ENCODE measurements at places on chromosomes 2 and 18.

GRCh38 chr2:11433822-11434221, 32.1 kb downstream of the E2F6 start:
- DNase-seq, result no peak

GRCh38 chr18:58279504-58280175, 235.6 kb downstream of the NEDD4L start:
- no peak for DNase-seq

GRCh38 chr18:26764177-26764576, 101.3 kb downstream of the AQP4 start:
- DNase-seq, result no peak

DNA sequence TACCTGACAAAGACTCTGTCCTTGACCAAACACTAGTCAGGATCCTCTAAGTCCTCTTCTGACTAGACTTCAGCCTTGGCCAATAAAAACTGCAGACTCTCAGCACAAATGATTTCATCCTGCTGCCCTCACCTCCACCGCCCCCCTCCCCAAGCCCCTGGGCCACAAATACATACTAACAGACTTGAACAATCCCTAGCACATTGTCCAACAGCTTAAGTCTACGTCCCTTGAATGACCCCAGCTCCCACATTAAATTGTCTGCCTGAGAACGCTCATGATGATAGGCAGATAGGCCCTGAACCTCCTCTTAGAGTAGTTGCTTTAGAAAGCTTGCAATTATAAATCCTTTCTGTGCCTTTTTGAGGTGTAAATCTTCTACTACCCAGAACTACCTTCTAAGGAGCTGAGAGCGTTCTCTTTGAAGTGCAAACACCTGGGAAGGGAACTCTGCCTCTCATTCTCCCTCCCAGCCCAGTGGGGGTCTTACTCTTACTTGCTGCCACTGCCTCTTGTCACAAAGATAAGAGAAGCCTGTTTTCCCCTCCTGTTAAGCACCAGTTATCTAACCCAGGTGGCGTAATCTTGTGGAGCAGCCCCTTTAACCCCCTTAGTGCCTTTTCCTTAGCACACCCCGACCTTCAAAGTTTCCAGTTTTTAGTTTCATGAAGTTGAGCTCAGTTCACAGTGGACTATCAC, 1225.6 kb downstream of the LRP1B start:
- DNase-seq, result no peak

DNA sequence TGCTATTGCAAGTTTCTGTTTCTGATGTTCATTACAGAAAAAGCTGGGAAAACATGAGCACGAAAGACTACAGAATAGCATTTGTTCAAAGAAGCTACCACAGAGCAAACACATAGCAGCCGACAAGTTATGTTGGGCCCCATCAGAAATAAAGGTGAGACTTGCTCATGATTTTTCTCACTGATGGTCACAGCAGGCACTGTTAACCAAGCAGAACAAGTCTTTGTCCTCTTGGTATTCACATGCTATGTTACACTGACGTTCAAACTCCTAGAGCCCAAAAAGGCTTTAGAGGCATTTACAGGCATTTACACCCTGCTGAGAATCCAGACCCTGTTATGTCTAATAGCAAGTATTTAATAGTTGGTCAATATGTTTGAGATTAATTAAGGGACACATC, 235.0 kb upstream of the HNMT start:
- no peak for DNase-seq

- no peak for DNase-seq
These were observed 40.9 kb downstream of the MTHFD2 start for GRCh38 chr2:74239346-74239745.

- DNase-seq, result no peak
These were observed 60.0 kb downstream of the TMEM131 start for GRCh38 chr2:97935719-97936161.

DNA sequence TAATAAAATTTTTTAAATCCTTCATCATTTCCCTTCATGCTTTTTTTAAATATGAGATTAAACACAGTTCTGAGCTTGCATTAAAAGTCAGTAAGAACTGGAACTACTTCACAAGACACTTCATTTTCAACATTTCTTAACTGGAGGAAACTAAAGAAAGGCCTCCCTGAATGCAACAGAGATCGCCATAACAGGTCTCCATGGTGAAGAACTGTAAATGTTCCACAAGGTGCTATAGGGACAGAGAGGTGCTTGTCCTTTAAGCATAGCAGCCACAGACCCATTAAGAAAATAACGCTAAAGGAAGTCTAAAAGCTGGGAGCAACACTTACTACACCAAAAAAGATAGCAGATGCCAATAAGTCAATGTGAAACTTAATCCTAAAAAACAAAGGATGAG, 8.5 kb downstream of the STAM2 start:
- DNase-seq, result no peak

- DNase-seq, result no peak
These were observed 365.7 kb downstream of the TNS1 start for GRCh38 chr2:217636991-217637561.

- peak; percentile 87 for DNase-seq
These were observed at the start of gene FKBP7 for GRCh38 chr2:178478439-178479274. Gene FKBP7 (minus strand): TSS chr2:178478600. CDS start chr2:178478499, 101 bp downstream.

DNA sequence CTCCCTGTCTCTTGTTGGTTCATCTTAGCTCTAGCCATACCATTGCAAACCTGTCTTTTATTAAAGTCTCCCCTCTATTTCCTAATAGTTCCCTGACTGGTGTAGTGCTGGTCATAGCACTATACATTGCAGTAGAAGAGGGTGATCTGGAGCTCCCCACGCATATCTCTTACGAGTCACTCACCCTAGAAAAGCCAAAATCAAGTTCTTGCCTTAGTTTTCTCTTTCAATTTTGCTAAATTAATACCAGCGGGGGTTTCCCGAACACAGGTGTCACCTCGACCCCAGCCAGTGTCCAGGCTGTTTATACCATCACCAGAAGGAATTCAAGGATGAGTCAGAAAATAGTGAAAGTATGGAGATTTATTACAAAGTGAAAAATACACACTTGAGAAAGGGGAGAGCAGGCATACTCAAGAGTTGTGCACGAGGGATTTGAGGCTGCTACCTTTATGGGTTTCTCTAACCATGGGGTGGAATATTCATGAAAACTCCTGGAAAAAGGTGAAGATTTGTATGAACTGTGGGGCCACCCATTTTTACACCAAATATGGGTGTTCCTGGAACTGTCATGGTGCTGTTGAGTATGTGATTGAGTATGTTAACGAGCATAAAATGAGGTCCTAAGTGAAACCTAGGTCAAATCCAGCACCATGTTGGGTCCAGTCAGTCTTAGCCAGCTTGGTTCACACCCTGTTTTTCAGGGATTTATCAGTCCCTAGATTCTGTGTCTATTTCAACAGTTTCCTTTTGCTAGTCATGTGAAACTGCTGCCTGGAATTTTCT, 20.2 kb downstream of the PROKR1 start:
- no peak for DNase-seq

DNA sequence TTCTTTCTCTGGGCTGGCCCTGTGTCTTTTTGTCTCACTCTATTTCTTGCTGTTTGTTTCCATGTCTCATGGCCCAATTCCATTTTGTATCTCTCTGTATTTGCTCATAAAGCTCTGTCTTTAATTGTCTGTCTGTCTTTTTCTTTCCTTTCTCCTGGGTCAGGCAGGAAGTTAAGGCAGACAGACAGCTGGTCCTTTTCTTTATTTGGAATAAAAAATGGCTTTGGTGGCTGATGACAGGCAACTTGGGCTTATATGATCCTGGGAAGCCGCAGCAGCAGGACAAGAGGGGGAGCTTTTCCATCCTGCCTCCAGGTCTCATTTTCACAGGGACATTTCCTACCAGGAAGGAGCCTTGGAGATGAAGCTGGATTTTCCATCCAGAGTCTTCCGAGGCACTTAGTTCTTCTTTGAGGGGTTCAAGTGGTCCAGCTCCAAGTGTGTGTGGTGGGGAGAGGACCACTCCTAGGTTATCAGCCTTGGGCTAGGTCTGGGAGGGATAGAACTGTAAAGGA, 138.7 kb downstream of the TDRD15 start:
- no peak for DNase-seq

DNA sequence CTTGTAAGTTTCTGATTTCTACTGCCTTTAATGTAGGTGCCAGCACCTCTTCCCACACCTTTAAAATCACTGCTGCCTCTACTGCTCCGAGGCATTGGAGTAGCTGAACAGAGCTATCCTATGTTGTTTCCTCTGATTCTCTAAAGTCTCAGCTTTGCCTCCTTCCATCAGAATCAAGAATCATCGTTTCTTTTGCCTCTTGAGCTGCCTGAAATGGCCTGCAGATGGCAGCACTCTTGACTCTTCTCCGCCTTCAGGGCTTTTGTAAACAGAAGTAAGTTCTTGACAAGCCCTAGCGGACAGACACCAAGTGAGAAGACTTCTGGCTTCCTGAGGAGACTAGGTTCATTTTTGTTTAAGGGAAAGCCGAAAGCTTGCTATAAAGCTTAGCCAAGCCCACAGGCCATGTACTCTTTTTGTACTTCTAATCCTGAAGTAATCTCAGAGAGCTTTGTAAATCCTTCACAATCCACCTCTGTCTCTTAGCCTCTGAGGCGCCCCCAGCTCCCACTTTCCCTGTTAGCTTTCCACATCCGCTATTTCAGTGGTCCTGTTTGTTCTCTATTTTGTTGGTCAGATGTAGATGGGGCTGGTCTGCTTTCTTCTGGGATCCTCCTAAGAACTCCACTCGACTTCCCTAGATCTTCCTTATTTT, 48.4 kb downstream of the GTF3C3 start:
- DNase-seq, result peak; percentile 88

DNA sequence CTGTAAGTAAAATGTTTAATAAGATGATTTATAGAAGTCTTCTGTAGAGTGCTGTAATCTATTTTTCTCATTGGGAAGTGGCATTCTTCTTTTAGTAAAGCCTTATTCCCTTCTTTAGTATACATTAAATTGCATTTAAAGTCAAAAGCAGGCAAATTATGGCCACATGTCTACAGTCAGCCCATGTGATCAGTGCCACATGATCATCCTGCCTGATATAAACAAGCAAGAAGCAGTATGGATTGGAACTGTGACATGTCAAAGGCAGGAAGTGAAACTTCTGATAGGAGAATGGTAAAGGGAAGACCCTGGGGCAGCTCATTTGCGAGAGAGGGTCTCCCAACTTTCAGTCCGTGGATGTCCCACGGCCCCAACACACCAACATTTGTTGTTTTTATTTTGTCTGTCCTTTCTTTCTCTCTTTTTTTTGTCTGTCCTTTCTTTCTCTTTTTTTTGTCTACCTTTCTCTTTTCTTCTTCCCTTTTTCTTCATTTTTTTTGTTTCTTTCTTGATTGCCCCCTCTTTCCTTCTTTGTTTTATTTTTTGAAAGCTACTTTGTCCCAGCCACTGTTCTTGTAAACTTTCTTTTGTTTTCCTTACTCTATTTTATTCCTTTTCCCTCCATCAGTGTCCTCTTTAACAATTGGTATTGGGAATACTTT, 154.9 kb downstream of the DTNA start:
- DNase-seq, result peak; percentile 15

DNA sequence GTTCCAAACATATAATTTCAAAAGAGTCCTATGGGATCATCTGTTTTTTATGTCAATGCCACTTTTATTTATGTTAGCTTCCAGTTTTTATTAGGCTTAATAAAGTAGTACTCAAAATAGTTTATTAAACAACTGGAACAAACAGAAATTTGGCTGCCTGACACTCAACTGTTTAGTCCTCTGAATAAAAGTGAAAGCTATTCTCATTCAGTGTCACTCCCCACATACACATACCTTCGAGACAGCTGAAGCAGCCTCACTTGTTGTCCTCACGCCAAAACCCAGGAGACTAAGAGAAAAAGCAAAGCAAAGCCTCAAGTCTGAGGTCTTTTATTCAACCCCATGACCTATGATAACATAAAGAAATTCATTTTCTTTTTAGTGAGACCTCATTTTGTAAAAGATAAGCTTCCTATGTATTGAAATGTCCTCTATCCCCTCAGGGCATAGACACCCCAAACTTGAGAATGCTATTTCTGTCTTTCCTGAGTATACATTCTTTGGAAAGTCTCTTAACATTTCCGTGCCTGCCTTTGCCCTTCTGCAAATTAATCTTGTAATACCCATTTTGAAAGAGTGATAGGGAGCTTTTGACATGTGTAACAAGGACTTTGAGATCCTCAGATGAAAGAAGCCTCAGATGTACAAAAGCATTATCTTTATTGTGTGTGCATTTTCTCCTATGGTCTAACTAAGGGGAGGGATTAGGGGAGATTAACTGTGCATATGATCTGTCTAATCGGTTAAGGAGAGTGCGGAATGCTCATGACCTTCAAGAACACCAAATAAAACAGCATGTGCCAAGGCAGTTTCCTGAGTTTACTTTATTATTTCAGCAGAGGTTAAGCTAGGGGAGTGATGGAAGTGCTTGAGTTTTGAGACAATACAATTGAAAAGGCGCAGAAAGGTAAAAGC, 1523.7 kb upstream of the PIK3C3 start:
- no peak for DNase-seq

- DNase-seq, result no peak
These were observed 22.6 kb downstream of the MMADHC start for GRCh38 chr2:149564983-149565382.

DNA sequence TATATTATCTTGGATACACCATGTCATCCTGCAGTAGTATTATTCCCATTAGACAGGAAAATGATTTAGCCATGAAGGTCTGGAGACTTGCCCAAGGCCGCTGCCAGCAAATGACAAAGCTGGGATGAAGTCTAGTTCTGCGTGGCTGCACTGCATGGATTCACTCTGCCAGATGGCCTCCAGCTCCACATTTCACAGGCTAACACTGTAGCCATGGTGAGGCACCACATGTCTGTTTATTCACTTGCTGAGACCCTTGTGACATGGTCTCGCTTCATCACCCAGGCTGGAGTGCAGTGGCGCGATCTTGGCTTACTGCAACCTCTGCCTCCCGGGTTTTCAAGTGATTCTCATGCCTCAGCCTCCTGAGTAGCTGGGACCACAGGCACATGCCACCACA, 31.5 kb upstream of the SCG2 start:
- no peak for DNase-seq

- DNase-seq, result no peak
These were observed 691.9 kb downstream of the ERBB4 start for GRCh38 chr2:211846714-211847113.

DNA sequence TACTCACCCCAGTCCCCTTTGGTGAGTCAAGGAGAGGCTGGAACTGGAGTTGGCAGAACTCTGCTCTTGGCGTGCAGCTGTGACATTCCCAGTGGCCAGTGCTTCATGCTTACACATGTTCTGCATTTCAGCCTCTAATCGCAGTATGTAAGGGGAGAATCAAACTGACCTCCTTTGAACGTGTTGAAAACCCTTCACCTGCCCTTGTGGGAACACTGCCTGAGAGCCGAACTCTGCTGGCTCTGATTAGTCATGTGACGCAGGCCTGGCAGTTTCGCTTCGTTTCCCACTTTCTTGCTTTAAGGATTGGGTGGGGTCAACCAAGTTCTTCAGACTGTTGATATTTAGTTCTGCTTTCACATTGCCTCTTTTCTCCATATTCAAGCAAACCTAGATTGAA, 173.8 kb upstream of the BCL2L11 start:
- no peak for DNase-seq

All from SK-MEL-5 (cell line).